SK-N-DZ (cell line): ENCODE measurements at places on chromosomes 6 and 20.

DNA sequence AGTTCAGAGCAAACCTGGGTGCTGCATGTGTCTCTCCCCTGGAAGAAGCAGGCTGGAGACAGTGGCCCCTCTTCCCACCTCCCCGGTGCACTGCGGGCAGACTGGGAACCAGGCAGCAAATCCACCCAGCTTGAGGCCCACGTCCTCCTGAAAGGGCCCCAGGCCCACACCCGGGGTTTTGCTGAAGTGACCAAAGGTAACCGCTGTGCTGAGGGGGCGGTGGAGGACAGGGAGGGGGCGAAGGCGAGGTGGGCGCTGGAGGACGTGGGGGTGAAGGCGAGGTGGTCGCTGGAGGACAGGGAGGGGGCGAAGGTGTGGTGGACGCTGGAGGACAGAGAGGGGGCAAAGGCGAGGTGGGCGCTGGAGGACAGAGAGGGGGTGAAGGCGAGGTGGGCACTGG lies 1.8 kb upstream of the BIRC7 start:
- DNase-seq = no peak

DNA sequence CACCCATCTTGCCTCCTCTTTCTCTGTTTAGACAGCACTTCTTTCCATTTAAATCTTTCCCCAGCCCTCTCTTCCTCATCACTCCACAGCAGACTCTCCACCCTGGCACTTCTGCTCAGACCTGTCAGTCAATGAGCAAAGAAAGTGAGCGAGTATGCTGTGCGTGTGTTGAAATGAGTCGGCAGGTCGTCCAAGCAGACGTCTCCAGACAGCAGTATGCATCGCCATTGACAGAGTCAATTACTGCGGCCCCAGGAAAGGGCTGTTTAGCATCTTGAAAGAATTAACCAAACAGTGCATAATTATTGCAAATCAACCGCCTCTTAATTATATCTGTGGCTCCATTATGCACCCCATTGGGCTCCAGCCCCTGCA lies 54.8 kb upstream of the KCNG1 start:
- no peak for DNase-seq

DNA sequence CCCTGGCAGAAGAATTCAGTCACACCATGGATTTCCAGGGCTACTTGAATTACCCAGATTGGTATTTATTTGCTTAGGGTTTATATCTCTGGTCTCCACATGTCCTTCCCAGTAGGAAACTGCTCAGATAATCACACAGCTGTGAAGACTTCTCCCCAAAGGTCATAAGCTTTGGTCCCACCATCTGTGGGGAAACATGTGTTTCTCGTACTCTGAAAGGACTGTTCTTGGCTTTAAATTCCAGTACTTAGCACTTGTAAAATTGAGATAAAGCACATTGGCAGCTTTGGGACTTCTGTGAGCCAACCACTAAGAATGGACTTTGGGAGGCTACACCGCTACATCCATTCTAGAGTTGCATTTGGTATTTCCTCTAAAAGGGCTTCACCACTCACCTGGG lies 205.3 kb upstream of the FOXA2 start:
- DNase-seq = no peak

DNA sequence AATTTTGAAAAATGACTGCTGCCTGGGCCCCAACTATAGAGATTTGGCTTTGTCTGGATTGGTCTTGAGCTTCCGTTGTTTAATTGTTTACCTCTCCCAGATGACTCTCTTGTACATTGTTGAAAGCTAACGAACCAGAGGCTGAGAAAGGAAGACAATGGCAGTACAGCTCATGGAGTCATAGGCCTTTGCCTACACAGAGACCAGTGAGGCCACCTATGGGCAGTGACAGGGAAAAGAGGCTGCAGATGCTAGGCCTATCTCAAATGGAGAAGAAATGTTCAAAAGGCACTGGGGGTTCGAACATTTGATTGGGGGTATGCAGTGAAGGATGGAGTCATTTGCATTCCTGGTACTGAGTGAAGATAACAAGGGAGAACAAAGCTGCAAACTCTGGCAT lies 29.1 kb downstream of the OPN5 start:
- no peak for DNase-seq
